ENCODE measurements at places on chromosomes 2 and 18.

DNA sequence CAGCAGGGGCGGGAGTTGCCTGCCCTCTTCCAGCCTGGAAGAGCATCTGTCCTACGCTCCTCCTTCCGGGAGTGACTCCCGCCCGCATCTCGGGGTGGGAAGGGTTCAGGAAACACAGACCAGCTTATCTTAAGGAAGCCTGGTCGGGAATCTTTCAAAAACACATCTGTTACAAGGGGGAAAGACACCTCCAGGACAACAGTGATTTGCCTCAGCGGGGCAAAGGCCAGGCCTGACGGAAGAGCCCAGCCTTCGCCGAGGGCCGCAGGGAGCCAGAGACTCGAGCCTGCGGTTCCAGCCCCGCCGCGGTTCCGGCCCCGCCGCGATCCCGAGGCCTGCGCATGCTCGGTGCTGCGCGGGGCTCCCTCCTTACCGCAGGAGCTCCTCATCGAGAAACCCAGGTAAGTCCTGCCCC lies 38.1 kb upstream of the TGIF1 start:
- no peak for DNase-seq

- no peak for DNase-seq
These were observed 119.9 kb downstream of the PARD3B start for GRCh38 chr2:204665207-204665606.

- DNase-seq, result no peak
These were observed 123.3 kb upstream of the KYNU start for GRCh38 chr2:142754182-142754581.

- DNase-seq, result no peak
These were observed 31.8 kb upstream of the CAVIN2 start for GRCh38 chr2:191878548-191879279.

DNA sequence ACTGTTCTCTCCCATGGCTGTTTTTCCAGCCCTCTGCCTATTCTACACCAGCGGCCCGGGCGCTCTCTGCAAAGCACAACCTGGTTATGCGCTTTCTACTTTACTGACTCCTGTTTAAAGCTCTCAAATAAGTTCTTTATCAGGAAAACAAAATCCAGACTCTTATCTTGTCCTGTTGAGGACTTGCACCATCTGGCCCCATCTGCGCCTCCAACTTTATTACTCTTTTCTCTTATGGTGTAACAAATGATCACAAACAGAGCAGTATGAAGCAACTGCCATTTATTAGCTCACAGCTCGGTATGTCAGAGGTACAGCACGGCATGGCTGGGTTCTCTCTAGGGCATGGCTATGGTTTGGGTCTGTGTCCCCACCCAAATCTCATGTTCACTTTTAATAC lies 236.5 kb upstream of the NT5C1B start:
- no peak for DNase-seq

- DNase-seq, result no peak
These were observed 79.8 kb downstream of the DOK6 start for GRCh38 chr18:69480460-69480859.

DNA sequence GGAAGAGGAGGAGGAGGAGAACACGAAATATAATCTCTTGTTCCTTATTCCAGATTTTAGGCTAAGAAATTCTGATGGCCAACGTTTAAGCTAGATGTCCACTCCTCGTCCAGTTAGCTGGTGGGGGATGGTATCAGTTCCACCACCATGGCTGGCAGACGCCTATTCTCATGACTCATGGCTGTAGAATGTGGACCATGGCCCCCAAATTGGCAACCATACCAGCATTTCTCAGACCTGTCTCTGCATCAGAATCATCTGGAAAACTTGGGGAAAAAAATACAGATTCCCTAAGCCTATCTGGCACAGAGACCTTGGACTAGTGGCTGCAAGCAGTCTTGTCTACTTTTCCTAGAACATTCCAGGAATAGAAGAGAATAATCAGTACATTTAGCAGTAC lies 267.7 kb upstream of the SIX2 start:
- DNase-seq, result no peak

DNA sequence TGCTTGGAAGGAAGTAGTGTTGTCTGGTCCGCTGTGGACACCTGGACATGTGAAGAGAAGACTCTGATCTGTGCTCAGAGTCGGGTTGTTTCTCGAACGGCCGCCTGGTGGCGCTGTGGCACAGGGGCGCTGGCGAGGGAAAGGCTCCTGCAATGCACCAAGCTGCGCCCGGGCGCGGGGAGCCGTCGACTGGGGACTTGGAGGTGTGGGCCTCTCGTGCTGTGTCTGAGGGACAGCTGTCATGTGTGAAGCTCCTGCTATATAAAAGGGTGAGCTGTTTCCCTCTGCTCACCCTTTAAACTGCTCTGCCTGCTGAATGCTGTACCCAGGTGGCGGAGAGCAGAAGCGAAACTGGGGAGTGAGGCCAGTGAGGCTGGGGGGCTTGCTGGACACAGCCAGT lies 44.0 kb downstream of the GNAL start:
- peak; percentile 34 for DNase-seq

DNA sequence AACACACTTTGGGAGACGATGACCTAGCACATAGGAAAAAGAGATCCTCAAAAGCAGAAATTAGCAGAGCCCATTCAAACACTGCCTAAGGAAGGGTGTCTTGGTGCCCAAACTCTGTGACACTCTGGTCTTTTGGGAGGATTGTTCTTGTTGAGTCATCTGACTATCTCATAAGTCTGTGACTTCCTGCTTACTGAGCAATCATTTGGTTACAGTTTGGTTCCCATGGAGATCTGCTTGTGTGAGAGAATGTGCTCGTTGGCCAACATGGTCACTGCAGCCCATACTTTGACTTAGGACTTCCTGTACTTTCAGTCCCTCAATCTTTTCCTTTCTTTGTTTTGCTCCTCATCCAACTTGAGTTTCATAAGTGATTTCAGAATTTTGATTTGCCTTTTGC lies 602.9 kb downstream of the NYAP2 start:
- no peak for DNase-seq

GRCh38 chr2:174368691-174369090 lies 26.8 kb upstream of the SCRN3 start:
- DNase-seq, result no peak

DNA sequence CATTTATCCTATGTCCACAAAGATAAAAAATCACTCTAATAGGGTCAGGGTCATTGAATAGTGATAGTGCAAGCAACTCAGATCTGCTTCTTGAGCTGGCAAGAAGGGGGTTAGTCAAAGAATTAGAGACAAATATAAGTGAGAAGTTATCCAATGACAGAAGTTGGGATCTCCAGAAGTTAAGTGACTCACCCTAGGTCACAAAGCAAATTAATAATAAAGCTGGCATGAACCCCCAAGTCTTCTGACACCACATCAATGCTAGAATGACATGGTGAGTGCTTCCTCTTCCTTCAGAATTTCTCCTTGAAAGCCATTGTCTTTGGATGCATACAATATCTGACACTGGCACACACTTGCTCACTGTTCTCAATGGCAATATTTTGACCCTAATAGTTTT lies 343.5 kb downstream of the RIT2 start:
- no peak for DNase-seq

- DNase-seq, result no peak
These were observed 360.0 kb upstream of the RAB6C start for GRCh38 chr2:129619471-129619870.

GRCh38 chr18:31199190-31199769 lies 36.6 kb upstream of the DSC1 start:
- no peak for DNase-seq

- no peak for DNase-seq
These were observed 7.3 kb downstream of the SFXN5 start for GRCh38 chr2:73063909-73064875.

GRCh38 chr18:58005011-58005410 lies 39.0 kb upstream of the NEDD4L start:
- DNase-seq, result no peak

DNA sequence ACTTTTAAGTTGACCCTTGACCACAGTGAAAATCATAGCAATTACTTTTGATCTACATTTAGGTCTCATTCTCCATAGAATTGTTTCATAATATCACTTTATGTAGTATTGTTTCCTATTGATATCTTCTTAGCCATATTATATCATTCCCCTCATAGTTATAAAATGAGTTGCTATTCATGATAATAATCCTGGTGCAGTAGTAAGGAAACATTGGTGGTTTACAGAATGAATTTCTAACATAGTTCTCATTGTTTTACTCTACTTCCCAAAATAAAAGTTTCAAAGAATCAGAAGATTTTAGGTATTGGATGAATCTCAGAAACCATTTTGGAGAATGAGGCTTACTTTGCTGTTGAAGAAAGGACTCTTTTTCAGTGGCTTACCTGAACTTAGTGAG lies 246.0 kb downstream of the PARD3B start:
- no peak for DNase-seq

GRCh38 chr2:215895330-215895729 lies 118.0 kb downstream of the MREG start:
- DNase-seq, result no peak

DNA sequence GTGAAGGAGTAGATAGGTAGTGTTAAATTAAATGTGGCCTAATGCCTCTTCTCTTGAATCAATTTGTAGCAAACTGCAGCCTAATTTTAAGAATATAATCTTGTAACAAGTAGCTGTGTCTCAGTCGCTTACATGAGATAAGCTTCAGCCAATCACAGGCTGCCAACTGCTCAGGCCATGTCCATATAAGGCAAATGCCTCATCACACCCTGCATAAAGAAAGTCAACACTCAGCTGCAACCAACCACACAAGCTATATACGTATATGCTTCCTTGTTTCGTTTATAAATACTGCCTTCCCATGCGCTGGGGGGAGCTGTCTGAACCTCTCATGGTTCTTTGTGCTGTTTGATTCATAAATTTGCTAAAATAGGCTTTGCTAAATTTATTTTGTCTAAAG lies 476.3 kb downstream of the TRIB2 start:
- no peak for DNase-seq

- DNase-seq, result no peak
These were observed 1.9 kb downstream of the ATG4B start for GRCh38 chr2:241639385-241639784.

DNA sequence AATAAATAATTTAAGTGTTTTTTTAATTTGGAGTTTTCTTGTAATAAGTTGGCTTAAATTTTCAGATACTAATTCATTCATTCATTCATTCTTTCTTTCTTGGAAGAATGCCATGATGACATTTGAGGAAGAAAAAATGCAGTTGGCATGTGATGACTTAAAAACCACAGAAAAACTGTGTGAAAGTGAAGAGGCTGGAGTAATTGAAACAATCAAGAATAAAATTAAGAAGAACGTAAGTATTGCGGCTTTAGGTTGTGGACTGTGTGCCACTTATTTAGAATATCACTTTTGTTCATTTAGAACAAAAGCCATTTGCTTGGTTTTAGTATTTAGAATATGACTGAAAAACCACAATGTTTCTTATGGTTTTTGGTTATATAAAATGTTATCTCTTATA lies 51.4 kb downstream of the TTC39C start:
- DNase-seq, result no peak

DNA sequence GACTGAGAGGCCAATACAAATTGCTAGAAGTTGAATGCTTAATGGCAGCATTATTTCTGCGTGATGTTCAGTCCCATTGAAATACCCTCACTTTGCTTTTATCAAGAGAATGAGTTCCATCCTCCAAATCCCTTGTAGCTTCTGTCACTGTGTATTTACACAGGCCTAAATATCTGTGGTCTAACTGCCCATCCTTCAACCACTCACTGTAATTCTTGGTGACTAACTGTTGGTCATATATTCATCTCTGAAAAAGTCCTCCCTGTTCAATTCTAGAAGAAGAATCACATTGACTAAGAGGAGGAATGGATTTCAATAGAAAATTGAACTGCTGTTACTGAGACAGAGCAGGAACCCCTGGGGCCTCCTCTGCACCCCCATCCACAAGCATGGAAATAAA lies 74.2 kb upstream of the L3MBTL4 start:
- no peak for DNase-seq

DNA sequence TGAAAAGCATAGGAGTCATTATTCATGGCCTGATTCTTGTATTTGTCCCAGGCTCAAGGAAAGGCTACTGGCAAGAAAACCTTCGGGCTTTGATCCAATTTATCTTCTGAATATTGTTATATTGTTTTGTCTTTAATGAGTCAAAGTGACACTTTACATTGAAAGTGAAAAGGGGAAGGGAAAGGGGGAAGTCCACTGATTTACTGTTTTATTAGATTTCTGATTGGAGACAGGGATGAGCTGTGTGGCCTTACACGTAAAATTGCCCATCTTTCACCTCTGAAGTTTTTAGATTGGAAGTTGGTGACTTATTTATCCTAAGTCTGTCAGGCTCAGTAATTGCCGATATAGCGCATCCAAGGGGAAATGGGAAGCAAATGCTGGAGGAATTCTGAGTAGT lies 843.8 kb upstream of the LRRTM1 start:
- DNase-seq, result no peak

DNA sequence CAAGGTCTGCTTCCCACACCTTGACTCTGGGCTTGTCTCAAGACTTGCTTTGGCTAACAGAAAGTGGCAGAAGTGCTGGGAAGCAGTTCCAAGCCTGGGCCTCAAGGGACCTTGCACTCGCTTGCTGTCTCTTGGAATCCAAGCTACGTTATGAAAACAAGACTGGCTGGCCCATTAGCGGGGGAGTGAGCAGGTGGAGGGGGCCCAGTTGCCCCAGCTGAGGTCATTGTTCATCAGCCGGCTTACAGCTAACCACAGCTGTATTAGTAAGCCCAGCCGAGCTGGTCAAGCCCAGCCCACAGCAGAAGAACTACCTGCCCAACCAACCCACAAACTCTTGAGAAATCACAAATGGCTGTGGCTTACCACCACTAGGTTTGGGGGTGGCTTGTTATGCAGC lies 63.1 kb downstream of the MARCO start:
- no peak for DNase-seq

DNA sequence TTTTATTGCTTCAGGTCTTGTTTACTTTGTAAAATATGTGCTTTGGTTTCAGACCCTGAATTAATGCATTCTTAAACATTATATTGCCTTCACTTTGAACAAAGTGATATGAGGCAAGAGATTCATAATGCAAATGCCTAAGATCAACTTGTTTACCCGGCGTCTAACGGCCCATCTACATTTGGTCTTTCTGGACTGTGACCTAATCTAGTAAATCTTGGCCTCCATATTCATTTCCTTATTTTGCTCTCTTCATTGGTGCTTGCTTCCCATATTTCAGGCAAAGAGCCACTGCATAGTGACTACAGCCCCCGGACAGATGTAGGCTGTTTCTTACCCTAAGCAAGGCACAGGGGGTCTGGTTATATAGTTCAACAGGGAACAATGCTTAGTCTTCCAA lies 53.0 kb upstream of the SLC39A10 start:
- no peak for DNase-seq
